ENCODE measurements at places on chromosomes 5 and 9.
A peak's percentile ranks its signal among the peaks of the same experiment; 100 is the strongest.

GRCh38 chr5:2710910-2711309, 40.6 kb downstream of the IRX2 start:
- peak; percentile 25 for DNase-seq

- DNase-seq: peak; percentile 32
These were observed 779.1 kb downstream of the NR2F1-AS1 start for GRCh38 chr5:92801911-92802310.

DNA sequence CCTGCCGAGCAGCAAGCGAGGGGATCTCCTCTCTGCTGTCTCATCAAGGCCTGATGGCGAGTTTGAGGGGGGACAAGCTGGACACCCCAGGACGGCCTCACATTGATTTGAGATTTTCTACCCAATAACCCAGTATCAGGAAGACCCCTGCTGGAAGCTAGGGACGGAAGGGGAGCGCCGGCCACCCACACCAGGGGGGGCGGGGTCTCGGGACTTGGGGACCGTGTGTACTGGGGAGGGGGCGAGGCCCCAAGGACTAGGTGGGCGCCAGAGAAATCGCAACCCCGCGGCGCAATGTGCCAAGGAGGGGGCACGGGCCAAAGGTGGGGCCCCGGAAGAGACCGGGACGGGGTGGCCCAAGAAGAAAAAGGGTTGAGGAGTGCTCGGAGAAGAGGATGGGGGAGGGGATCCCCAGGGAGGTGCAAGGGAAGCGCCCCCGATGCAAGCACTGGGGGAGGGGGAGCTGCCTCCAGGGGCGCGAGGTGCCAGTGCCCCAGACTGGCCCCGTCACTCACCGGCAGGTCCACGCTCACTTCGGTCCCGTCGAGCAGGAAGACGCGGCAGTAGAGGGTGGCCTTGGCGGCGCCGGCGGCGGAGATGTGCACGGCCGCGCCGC, 1.1 kb downstream of the EPB41L4B start:
- DNase-seq: no peak

DNA sequence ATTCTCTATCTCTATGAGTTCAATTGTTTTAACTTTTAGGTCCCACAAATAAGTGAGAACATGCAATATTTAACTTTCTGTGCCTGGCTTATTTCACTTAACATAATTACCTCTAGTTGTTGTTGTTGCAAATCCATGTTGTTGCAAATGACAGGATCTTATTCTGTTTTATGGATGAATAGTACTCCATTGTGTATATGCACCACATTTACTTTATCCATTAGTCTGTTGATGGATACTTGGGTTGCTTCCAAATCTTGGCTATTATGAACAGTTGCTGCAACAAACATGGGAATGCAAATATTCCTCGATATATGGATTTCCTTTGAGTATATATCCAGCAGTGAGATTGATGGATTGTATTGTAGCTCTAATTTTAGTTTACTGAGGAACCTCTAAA, 36.3 kb downstream of the MEGF9 start:
- no peak for DNase-seq

- DNase-seq: no peak
These were observed 1.1 kb downstream of the DMRTA1 start for GRCh38 chr9:22447618-22448305.

- no peak for DNase-seq
These were observed 467 bp downstream of the C9orf78 start for GRCh38 chr9:129834489-129835127.
